ENCODE measurements at places on chromosomes 16 and 17.

DNA sequence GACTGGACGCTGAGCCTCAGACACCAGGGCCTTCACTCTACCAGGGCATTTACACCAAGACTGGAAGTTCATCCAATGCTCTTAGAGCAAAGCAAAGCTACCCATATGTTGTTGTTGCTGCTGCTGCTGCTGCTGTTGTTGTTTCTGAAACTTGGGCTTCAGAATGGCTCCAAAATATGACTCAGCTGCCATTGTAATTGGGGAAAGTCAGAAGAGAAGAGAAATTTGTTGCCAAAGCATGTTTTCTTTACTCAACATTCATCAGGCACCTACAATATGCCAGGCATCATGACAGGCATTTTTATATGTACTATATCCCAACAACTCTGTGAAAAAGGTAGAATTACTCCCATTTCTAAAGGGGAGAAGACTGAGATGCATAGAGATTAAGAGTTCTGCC lies 11.9 kb downstream of the KRT32 start:
- DNase-seq, result no peak

DNA sequence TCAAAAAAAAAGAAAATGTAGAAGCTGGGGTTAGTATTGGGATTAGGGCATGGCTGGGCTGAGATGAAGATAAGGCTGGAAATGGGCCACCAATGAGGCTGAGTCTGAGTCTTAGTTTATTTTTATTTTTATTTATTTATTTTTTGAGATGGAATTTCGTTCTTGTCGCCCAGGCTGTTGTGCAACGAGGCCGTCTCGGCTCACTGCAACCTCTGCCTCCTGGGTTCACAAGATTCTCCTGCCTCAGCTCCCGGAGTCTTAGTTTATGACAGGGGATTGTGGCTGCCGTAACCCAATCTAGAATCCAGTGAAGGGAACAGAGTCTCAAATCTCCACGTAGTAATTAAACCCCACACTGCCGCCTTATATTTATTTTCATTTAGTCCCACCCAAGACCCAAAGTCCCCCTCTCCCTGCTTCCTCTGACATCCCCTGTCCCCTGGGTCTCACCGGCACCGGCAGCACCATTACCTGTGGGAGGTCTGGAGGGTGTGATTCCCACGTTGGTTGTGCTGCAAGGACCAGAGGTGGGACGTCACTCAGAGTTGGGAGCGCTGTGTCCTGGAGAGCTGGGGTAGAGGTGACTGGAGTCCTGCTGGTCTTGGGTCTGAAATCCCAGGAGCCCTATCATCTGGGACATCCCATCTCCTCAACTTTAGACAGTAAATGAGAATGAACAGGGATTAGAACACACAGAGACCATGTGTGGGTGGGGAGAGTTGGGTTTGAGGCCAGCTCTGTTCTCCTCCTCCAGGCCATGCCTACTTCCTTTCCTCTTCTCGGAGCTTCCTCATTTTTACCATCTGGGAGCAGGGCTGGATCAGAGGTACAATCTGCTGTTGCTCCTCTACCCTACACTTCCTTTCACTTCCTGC lies at the start of gene CLEC10A:
Gene CLEC10A (minus strand): TSS at position 671 of the 875 bp plus-strand sequence. CDS start 1,439 bp downstream, outside the sequence.
- DNase-seq, result no peak

GRCh38 chr17:63775420-63775819 lies 1.4 kb downstream of the DDX42 start:
- no peak for DNase-seq

GRCh38 chr17:34008125-34008524 lies 247.0 kb upstream of the CCL2 start:
- DNase-seq, result no peak
